ENCODE measurements at places on chromosomes 4 and X.

- DNase-seq, result peak; percentile 7
Observed at GRCh38 chr4:7427361-7427760, 7.4 kb downstream of the PSAPL1 start.

DNA sequence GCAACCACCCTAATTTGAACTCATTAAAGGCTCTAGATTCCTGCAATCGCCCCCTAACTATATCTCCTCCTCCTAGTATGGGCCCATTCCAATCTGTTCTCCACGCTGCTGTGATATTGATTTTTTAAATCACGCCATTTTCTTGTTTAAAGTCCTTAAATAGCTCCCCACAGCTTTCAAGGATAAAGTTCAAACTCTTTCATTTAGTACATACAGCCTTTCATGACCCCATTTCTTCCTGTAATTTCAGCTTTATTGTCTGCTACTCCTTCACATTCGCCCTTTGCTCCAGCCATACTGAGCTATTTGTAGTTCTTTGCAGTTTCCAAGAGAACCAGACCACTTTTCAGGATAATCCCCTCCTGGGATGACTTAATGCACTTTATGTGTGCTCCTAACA lies 118.5 kb downstream of the GC start:
- DNase-seq, result no peak

GRCh38 chrX:130705591-130705990 lies 197.4 kb downstream of the ENOX2 start:
- no peak for DNase-seq

DNA sequence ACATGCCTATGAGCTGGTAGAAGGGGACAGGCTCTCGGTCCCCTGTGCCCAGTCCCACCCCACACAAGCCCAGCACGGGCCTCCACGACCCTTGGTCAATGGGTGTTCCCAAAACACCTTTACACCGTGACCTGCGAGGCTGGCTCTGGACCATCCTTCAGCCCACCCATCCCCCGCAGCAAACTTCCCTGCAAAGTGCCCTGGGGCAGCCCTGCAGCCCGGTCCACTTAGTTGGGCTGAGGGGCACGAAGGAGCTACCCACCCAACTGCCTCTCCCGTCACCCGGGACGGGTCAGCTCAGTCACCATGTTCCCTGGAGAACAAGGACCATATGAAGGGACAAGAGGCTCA lies 23.4 kb downstream of the WDR1 start:
- no peak for DNase-seq

DNA sequence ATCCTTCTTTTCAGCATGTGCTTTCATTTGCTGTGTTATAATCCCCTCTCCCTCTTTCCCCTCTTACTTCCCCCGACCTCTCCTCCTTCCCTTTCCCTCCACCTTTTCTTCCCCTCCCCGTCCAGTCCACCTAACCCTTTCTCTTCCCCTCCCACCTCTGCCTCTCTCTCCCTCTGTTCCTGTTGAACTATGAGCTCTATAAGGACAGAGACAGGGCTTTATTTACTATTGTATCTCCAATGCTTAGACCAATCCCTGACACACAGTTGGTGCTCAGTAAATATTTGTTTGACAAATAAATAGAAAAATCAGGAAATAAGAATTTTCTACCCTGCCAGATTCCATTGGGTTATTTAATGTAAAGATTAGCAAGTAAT lies 60.8 kb downstream of the EGF start:
- no peak for DNase-seq

Data from left lobe of liver (tissue), 2 donors.